Naive thymus-derived CD4-positive, alpha-beta T cell (primary cell): ENCODE measurements at places on chromosomes 5 and 9. TPM values are rescaled to one million over a fixed set of nuclear protein-coding genes. Genes with fewer than 3 reads are reported as not detected.

The ANKRD31 gene
- total RNA-seq = 1.6 TPM

The CRB2 gene
- total RNA-seq = not detected

The SLC44A1 gene
- 7.7 TPM for total RNA-seq

The SRD5A1 gene
- total RNA-seq = 6.6 TPM

The EQTN gene
- total RNA-seq = not detected

The TAF11L10 gene
- not detected in 2 replicates for total RNA-seq

The F2RL2 gene
- not detected for total RNA-seq

- no peaks in the 10 kb centered on the region for H3K4me1 ChIP-seq
- no peak overlapping the region for H3K27ac ChIP-seq
- DNase-seq = no peak
- no peaks in the 10 kb centered on the region for H3K36me3 ChIP-seq
Observed at GRCh38 chr5:159638954-159639559, 277.2 kb upstream of the ADRA1B start.

DNA sequence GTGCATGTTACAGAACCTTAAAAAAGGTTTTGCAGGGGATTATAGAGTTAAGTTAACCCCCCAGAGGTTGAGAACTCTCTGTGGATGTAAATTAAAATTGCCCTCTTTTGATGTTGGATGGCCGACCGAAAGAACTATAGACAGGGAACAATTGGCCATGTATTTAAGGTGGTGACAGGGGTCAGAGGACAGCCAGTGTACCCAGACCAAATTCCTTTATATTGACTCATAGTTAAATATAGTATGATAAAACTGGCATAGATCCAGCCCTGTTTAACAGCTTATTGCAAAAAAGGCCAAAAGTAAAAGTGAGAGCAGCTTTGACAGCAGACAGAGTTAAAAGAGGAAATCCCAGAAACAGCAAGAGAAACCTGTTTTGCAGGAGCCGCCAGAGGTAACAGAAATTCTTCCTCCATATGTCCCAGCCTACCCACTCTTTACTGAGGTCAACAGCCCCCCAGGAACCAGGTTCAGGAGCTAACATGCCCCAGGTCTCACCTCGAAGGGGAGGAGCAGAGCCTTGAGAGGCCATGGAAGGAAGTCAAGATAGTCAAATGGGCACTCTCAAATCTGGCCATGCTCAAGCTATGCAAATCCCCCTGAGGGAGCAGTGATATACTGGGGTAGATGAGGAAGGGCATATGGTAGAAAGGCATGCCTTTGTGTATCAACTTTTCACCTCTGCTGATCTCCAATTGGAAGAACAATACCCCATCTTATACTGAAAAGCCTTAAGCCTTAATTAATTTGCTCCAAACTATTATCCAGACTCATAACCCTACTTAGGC is 156.4 kb upstream of the COX7C start:
- no peak for DNase-seq
- no peak overlapping the region for H3K27ac ChIP-seq
- no peak overlapping the region for H3K4me3 ChIP-seq
- no peaks in the 10 kb centered on the region for H3K36me3 ChIP-seq
- no peaks in the 10 kb centered on the region for H3K27me3 ChIP-seq
- H3K4me1 ChIP-seq = no peaks in the 10 kb centered on the region

- H3K4me1 ChIP-seq = peaks cover 11% of the 10 kb centered on the region
- no peak for DNase-seq
- no peaks in the 10 kb centered on the region for H3K36me3 ChIP-seq
- no peak overlapping the region for H3K27ac ChIP-seq
- no peaks in the 10 kb centered on the region for H3K27me3 ChIP-seq
Observed at GRCh38 chr9:19999491-20000057, 210.7 kb upstream of the SLC24A2 start.

- H3K4me3 ChIP-seq = no peak overlapping the region
- no peaks in the 10 kb centered on the region for H3K27me3 ChIP-seq
- no peak for DNase-seq
- no peak overlapping the region for H3K27ac ChIP-seq
- H3K36me3 ChIP-seq = no peaks in the 10 kb centered on the region
- no peaks in the 10 kb centered on the region for H3K4me1 ChIP-seq
Observed at GRCh38 chr9:98642661-98643312, 65.9 kb downstream of the GABBR2 start.

DNA sequence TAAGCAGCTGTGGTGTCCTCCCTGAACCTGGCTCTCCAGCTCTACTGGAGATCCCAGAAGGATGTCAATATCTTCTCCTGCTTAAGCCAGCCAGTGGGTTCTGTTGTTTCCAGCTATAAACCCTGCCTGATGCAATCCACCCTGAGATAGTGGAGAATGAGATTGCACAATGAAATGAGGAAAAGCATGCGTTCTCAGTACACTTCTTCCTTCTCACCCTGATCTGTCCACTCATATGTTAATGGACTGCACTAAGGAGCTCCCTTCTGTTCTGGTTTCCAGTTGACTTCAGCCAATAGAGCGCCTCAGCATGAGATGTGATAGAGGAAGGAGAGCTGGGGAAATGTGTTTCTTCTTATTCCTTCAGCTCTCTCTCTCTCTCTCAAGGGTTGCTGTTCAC is 40.0 kb upstream of the CDH6 start:
- H3K4me3 ChIP-seq = no peak overlapping the region
- H3K27ac ChIP-seq = no peak overlapping the region
- no peak for DNase-seq
- H3K36me3 ChIP-seq = no peaks in the 10 kb centered on the region
- H3K4me1 ChIP-seq = no peaks in the 10 kb centered on the region

DNA sequence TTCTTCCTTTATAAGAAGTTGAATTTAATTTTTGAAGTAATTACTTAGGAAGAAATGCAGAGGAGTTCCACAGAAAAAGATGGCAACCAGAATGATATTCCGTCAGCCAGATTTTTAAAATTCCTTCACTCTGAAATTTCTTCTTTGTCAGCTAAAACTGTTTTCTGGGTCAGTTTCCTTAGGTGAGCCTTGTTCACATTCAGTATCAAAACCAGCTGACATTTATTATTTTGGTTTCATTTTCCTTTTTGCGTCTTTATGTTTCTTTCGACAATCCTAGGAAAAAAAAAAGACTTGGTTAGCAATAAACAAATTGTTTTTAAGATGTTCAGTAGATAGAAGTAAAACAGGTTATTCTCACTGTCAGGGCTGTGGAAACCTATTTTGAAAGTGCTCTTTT is 4.1 kb upstream of the IARS1 start:
- peaks cover 17% of the 10 kb centered on the region for H3K36me3 ChIP-seq
- H3K4me1 ChIP-seq = peaks cover 16% of the 10 kb centered on the region
- DNase-seq = no peak
- no peak overlapping the region for H3K4me3 ChIP-seq
- H3K27ac ChIP-seq = peak overlapping the region; percentile 32

DNA sequence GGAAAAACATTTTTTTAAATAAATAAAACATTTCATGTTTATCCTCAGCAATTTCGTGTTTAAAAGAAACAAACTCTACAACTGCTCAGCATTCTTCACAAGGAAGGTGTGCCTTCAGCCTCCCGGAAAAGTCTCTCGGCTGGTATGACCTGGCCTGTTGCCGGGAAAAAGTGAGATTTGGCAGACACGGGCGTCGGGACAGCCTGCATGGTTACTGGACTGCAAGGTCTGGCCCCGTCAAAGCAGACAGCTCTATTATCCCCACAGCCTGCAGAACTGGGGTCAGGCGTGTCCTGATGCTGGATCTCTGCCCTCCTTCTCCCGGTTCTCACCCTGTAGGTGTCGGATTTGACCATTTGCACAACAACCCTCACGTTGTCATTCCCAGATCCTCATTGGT is 120.3 kb upstream of the SPATA31C2 start:
- H3K27ac ChIP-seq = no peak overlapping the region
- H3K27me3 ChIP-seq = no peaks in the 10 kb centered on the region
- no peak overlapping the region for H3K4me3 ChIP-seq

DNA sequence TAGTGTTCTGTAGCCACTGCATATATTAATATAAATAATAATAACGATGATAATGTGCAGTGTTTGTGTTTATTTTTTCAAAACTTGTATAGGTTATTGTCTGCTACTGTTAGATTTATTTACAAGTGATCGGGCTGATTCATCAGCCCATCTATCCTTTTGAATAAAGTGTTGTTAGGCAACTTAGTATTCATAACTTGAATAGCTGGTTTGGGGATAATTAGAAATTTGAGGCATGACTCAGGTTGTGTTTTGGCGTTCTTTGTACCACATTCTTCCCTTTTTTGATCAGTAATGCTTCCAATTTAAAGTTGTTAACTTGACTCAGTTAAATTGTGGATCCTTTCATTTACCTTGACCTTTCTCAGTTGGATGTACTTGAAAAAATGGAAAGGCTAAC is 69.7 kb downstream of the FOCAD start:
- no peak overlapping the region for H3K27ac ChIP-seq
- H3K4me1 ChIP-seq = no peaks in the 10 kb centered on the region
- no peaks in the 10 kb centered on the region for H3K27me3 ChIP-seq

GRCh38 chr5:11364531-11364930 is 539.7 kb downstream of the CTNND2 start:
- H3K36me3 ChIP-seq = no peaks in the 10 kb centered on the region
- no peaks in the 10 kb centered on the region for H3K4me1 ChIP-seq
- no peak overlapping the region for H3K27ac ChIP-seq
- no peak for DNase-seq

- no peak overlapping the region for H3K4me3 ChIP-seq
- no peak for DNase-seq
- H3K36me3 ChIP-seq = no peaks in the 10 kb centered on the region
- H3K4me1 ChIP-seq = no peaks in the 10 kb centered on the region
- peaks cover 2% of the 10 kb centered on the region for H3K27me3 ChIP-seq
Observed at GRCh38 chr5:113343343-113343742, 91.4 kb downstream of the TSSK1B start.

- H3K27ac ChIP-seq = no peak overlapping the region
- H3K36me3 ChIP-seq = no peaks in the 10 kb centered on the region
- no peaks in the 10 kb centered on the region for H3K4me1 ChIP-seq
- no peaks in the 10 kb centered on the region for H3K27me3 ChIP-seq
Observed at GRCh38 chr5:114789773-114790402, 379.8 kb downstream of the TRIM36 start.

DNA sequence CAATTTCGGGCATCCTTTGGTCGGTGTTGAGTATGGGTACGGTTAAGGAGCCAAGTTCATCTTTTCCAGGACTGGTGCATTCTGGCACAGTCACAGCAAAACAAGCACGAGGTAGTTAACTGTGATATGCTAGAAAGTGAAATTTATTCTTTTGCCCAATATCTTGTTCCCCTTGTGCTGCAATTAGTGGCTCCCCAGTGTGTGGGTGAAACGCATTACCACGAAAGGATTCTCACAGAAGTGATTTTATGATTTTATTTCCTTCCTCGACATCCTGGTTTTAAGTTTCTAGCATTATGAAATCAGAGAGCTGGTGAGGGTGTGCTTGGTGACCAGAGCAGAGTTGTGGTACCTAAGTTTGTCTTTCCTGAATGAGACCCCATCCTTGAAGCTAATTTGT is 1.5 kb downstream of the FRMPD1 start:
- no peaks in the 10 kb centered on the region for H3K4me1 ChIP-seq
- no peak overlapping the region for H3K27ac ChIP-seq
- H3K36me3 ChIP-seq = no peaks in the 10 kb centered on the region
- H3K27me3 ChIP-seq = no peaks in the 10 kb centered on the region
- no peak for DNase-seq

DNA sequence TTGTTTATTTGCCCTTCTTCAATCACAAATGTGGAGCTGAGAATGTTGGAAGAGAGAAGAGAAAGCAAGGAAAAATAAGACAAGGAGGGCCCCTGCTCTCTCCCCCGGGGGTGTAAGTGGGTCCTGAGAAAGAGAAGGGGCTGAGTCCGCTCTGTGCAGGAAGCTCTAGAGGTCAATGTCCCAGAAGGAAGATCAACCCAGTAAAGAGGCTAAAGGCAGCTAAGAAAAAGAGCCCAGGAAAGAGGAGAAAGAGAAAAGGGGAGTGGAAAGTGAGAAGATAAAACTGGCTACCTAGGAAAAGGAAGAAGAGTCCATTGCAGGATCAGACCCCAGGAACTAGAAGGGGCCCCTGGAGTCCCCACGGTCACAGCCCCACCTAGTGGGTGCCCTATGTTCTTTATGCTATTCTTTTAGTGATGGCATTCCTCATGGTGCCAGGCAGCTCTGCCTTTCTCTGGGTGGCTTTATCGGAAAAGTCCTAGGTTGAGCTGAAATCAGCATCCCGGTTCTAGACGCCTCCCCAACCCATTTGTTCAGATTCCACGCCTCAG is 583.4 kb downstream of the ACTL7B start:
- no peak for DNase-seq
- no peaks in the 10 kb centered on the region for H3K36me3 ChIP-seq
- no peak overlapping the region for H3K4me3 ChIP-seq

GRCh38 chr5:54362434-54362833 is 52.1 kb upstream of the ARL15 start:
- H3K27me3 ChIP-seq = no peaks in the 10 kb centered on the region
- H3K36me3 ChIP-seq = no peaks in the 10 kb centered on the region
- H3K4me1 ChIP-seq = no peaks in the 10 kb centered on the region
- H3K4me3 ChIP-seq = no peak overlapping the region
- DNase-seq = no peak

DNA sequence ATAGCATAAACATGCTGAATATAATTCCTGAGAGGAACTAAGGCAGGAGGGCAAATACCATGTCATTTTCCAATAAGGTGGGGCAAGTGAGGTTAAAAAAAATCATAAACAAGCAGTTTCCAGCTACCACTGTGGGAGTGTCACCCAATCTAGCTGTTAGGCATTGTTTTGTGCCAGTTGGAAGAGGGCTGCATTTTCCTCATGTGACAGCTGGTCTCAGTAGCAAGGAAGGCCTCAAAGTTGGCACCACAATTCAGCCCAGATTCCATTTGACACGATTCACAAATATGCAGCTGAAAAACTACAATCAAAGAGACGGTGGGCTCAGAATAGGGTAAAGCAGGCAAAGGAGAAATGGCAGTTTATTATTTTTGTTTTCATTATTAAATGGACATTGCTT is 636.1 kb downstream of the KIF4B start:
- no peak for DNase-seq
- H3K4me1 ChIP-seq = no peaks in the 10 kb centered on the region
- no peak overlapping the region for H3K4me3 ChIP-seq

DNA sequence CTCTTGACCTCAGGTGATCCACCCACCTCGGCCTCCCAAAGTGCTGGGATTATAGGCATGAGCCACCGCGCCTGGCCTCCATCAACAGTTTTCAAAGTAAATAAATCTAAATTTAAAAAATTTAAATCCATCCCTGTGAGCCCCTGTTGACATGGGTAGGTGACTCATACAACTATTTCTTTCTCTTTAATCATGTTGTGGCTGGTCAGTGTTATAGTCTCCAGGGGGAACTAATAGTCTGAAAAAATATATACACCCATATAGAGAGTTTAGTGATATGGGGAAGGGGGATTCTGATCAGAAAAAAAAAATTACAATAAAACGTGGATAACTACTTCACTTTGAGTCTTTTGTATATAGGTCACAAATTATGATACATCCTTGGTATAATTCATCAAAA is 159.2 kb downstream of the ZNF608 start:
- H3K4me3 ChIP-seq = no peak overlapping the region
- no peak overlapping the region for H3K27ac ChIP-seq
- DNase-seq = no peak

- DNase-seq = no peak
- H3K4me1 ChIP-seq = no peaks in the 10 kb centered on the region
- no peaks in the 10 kb centered on the region for H3K27me3 ChIP-seq
- H3K36me3 ChIP-seq = peaks cover 31% of the 10 kb centered on the region
- no peak overlapping the region for H3K4me3 ChIP-seq
Observed at GRCh38 chr9:15469862-15470261, 40.9 kb downstream of the PSIP1 start.
